ENCODE measurements at places on chromosomes 7 and 10.

GRCh38 chr7:91165006-91165845, 99.0 kb upstream of the FZD1 start:
- DNase-seq: no peak

DNA sequence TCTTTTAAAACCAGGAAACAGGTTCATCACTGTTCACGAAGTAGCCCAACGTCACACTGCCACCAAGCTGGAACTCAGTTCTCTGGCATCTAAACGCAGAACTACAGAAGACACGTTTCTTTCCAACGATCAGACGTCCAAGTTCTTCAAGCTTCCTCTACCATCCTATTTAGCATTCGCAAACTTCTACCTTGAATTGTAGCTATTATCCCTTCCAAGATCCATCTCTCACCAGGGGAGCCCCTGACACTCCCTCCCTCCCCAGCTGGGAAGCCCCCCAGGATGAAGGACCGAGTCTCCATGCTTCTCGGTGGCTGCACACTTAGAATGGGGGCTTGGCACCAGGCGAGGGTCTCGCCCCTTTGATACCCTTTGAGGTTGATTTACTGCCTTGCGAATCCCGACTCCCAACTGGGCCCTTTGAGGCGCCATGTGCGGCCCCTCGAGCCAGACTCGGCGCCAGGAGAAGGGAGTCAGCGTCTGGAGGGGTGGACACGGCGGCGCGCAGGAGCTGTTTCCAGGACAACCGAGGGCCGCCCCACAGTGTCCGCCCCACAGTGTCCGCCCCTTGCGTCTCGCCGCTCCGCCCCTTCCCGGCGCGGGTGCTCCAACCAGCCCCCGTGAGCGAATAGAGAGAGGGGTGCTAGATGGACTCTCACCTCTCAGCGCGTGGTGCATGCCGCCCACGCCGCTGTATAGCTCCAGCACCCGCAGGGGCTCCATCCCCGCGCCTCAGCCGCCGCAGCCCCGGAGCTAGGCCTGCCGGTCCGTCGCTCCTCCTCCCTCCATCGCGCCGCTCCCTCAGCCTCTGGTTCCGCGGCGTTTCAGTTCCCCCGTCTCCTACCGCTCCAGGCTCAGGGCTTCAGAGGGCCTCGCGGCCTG, at the start of gene TRDMT1:
Gene TRDMT1 (minus strand): TSS at position 761 of the 882 bp plus-strand sequence. CDS start 38 bp downstream, at position 723.
- peak; percentile 85 for DNase-seq

GRCh38 chr10:127971101-127971946, 64.4 kb downstream of the PTPRE start:
- no peak for DNase-seq

- DNase-seq: no peak
Observed at GRCh38 chr10:6478722-6479121, 101.4 kb downstream of the PRKCQ start.

- peak; percentile 49 for DNase-seq
Observed at GRCh38 chr10:7756360-7756992, 31.3 kb downstream of the KIN start.

DNA sequence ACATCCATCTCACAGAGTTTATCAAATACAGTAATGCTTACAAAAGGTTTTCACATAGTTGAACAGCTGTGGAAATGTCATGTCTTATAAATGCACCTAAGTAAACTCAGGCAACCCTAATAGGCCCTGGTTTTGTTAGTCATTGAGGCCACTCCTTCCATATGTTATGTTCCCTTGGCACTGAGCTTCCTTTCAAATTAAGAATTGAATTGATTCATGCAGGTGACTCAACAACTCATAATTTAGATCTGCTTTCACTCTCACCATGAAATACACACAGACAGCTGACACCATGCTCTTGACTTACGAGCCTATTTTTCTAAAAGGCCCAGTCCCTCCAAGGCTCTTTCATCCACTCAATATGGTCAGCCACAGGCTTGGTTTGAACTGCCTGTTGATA, 476.9 kb downstream of the KCNMA1 start:
- no peak for DNase-seq

DNA sequence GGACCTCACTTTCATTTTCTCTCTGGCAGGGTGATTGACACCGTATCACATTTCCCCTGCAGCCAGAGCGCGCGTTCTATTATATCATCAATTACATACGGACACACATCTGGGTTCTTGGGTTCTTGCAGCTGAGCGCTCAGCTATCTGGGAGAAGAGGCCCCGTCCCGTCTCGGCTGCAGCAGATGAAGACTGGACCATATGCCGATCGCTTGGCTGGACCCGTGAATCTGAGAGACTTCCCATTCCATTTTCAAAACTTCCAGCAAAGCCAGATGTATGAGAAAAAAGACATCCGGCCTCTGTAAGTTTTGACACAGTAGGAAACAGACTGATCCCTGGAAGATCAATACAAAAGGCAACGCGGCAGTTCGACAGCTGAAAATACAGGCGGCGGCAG, 99.8 kb downstream of the JCAD start:
- no peak for DNase-seq

GRCh38 chr7:157037028-157037427, 26.6 kb upstream of the MNX1 start:
- no peak for DNase-seq

DNA sequence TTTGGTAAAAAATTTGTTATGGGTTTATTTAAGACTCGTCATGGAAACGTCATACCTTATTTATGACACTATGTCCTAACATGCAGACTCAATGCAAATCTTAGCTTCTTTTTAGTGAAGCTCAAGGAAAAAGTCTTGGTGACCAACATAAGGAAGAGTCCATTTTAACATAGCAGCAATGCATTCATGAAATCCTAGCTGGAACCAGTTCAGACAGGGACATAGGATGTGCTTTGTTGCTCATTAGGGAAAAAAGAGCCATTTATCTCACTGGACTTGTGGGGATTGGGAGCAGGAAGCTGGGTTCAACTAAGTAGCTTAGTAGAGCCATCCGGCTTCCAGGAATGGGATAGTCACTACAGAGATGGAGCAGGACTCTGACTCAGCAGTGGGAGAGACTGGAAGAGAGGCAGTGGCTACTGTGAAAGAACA, 100.7 kb upstream of the DKK1 start:
- DNase-seq: no peak

DNA sequence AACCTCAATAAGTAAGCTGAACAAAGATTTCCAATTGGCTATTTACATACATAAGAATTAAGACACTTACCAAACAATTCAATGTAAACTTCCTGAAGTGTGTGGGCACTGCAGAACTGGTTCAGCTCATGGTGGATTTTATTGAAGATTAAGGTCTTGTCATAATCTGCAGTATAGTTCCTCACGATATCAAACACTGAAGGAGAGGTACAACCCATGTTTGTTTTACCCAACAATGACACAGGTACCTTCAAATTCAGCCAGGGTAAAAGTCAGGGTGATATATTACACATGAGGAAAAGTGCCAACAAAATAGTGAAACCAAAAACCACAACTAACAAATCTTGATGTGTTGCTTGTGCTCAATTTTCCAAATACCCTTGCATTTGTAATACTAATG, 10.0 kb downstream of the ERLIN1 start:
- no peak for DNase-seq

GRCh38 chr10:47035171-47035818, 124.1 kb downstream of the PTPN20 start:
- no peak for DNase-seq

DNA sequence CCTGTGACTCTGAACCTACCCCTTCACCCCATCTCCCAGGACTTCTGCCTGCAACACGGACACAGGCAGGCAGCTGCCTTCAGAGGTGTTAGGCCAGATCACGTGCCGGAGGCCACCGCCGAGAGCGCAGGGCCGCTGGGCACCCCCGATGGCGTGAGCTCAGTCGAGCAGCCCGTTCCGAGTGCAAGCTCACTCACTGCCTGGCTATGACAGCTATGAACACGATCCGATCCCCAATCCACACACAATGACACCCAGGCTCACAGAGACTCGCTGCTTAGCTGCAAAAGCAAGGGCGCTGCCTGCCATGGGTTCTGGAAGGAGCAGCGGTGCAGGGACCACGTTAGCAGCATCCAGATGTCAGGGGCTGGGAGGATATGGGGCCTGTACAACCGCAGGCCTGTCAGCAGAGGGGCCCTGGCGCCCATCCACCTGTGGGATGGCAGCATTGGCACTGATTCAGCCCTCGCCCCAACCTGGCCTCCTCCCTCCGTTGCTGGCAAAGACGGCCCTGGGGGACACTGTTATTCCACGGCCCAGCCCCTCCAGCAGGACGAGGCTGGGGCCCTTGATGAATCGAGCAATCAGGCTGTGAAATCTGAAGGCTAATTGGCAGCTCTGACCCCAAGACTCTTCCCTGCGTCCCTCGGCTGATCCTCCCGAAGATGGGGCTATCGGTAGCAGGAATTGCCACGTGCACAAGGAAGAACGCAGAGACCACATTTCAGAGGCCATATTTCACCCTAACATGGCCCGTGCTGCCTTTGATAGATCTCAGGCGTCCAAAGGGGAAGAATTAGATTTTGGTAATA, 230.1 kb downstream of the ELFN1 start:
- DNase-seq: no peak

GRCh38 chr7:103867874-103868273, 121.6 kb downstream of the RELN start:
- DNase-seq: no peak

DNA sequence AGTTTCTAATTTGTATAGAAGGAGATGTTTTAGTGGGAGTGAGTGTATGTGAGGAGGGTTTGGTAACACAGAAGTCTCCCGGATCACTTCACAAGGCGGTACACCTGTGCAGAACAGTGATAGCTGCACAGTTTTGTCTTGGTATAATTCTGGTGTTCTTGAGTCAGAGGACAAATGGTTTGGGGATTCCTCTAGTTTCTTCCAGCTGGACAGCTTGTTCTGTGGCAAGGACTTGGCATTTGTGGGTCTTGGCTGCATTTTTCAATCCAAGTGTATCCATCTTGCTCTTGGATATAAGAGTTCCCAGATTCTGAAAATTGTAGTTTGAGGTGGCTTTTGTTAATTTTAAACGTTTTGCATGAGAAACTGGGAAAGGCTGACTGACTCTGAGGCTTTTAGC, 135.7 kb downstream of the AHR start:
- DNase-seq: no peak

- no peak for DNase-seq
Observed at GRCh38 chr7:12911053-12911452, 223.6 kb downstream of the ARL4A start.

GRCh38 chr7:122588621-122589020, 110.3 kb downstream of the RNF133 start:
- no peak for DNase-seq

DNA sequence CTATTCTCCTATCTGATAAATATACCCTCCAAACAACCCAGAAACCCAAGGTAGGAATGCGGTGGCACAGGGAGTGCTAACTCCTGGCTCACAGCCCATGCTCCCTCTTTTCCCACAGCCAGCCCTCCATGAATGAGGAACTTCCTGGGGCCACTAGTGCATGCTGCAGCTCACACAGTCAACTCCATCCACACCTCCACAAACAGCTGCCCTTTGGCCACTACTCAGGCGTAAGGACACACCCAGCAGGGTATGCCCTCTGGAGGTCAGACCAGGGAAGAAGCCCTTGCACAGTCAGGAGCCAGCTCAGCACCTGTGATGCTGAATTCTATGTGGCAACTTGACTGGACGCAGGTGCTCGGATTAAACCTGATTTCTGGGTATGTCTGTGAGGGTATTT, 85.2 kb upstream of the PIK3CG start:
- DNase-seq: peak; percentile 34

DNA sequence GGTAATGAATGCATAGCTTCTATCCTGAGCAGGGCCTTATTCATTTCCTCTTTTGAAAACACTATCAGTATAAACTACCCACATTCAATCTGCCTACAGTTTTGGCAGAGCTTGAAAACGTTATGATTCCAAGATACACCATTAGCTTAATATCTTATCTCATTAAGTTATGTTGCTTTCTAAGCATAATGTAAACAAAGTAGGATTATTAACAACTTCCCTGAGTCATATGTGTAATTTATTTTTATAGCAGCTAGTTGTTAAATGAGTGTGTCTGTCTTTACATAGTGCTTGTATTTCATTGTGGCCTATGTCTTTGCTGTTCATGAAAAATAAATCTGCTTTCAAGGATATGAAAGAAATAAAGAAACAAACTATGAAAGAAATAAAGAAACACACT, 106.2 kb upstream of the DLX6 start:
- no peak for DNase-seq

- DNase-seq: no peak
Observed at GRCh38 chr7:71935674-71936073, 476.5 kb downstream of the CALN1 start.

GRCh38 chr7:38630720-38631673, at the start of gene AMPH:
Gene AMPH, minus strand, starts transcription at chr7:38631373. Its CDS starts 22 bp downstream, at chr7:38631351.
- DNase-seq: peak; percentile 57

DNA sequence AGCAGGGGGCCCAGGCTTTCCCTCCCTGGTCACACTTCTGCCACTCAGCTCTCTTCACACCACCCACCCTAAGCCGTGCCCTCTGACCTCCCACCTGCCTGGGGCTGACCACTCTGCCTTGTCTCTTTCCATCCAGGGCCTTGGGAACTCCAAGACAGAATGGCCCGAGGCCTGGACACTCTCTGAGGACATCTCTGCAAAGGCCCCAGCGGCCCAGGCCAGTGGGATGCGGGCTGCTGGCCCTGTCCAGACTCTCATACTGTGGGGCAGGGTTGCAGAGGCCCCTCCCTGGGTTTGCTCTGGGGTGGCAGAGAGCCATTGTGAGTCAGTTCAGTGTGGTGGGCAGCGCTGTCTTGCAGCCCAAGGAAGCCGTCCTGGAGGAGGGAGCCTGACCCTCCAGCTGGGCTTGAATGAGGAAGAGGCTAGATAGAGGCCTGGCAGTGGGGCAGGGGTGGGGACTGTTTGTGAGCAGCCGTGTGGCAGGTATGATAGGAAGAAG, 39.9 kb upstream of the RABGEF1 start:
- DNase-seq: no peak

DNA sequence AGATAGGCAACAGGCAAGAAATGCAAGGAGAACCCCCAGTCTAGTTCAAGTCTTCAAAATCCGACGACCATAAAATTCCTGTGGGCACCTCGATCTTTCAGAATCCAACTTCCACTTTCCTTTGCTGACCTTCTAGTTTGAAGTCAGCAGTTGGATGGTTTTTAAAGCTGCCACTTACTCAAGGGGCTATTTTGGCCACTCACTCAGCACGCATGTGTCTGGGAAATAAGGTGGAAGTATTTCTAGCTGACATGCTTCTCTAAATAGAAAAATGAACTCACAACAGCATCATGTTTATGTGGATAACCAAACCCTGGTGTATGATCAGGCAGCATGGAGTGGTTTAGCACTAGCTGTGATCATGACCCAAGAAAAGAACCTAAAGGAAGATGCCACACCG, at the start of gene NRAP:
Gene NRAP (minus strand): TSS at position 134 of the 400 bp plus-strand sequence. CDS start 159 bp downstream, outside the sequence.
- DNase-seq: no peak
